ENCODE measurements at places on chromosomes 6 and 20.

- no peak for DNase-seq
Measured at GRCh38 chr6:8953310-8953709, 518.0 kb upstream of the SLC35B3 start.

DNA sequence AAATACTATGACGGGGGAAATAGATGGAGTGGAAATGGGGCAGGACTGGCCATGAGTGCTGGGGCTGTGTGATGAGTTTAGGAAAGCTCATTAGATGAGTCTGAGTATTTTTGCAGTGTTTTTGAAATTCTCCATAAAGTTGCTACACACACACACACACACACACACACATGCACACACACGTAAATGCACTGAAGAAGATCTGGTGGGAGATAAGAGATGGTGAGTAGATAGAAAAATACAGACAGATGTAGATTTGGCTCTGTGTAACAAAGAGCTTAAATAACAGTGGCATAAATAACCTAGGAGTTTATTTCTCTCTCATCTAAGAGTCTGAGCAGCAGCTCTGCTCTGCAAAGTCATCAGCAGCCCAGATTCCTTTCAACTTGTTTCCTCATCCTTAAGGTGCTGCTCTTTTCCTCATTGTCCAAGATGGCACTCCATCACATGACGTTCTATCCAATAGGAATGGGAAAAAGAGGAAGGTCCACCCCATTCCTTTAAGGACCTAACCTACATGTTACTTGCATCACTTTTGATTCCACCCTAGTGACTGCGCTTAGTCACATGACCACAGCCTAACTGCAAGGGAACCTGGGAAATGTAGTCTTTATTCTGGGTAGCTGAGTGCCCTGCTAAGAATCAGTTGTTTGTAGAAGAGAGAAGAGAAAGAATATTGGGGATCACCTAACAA lies 76.4 kb downstream of the EYA2 start:
- DNase-seq, result peak; percentile 40

DNA sequence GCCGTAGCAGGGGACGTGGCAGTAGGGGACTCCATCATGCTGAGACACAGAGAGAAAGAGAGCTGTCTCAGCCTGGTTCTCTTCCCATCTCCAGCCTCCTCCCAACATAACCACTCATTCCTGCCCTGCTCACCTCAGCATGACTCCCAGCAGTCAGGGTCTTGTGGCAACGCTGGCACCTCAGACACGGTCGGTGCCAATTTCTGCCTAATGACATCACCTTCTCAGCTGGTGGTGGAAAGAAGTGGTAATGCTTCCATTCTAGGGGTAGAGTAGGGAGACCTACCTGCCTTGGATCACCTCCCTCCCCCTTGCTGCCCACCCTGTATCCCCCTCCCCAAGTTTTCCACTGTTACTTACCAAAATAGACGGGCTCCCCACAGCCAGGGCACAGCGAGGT lies 2.5 kb downstream of the CRIP3 start:
- DNase-seq, result no peak

DNA sequence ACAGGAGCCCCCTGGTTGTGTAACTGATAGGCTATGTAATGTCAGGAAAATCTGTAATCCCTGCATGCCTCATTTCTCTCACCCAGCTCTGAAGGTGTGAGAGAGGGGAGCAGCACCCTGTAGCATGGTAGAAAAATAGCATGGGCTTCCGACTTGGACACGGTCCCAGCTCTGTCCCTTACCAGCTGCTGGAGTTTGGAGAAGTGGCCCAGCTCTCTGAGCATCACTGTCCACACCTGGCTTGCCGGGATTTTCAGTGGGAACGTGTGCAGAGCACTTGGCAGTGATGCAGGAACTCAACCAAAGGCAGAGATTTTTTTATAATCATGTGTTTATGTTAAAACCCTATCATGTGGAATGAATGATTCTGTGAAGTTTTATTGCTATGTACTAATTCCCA lies 34.6 kb downstream of the STK35 start:
- no peak for DNase-seq

DNA sequence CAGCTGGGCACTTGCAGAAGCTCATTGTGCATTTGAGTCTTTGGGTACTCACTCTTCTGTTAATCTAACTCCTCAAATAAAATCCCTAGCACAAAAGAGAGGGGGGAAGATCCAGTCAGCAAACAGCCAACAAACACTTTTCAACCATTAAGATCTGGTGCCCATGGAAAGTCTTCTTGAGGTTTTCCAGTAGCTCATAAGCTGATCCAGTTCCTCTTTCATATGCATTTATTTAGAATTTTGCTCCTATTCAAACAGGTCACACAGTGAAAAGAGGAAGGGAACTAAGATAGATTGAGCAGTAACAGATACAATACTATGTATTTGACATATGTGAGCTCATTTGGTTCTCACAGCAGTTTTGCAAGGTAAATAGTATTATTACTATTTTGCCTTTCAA lies 38.6 kb downstream of the HLA-DPB1 start:
- no peak for DNase-seq

DNA sequence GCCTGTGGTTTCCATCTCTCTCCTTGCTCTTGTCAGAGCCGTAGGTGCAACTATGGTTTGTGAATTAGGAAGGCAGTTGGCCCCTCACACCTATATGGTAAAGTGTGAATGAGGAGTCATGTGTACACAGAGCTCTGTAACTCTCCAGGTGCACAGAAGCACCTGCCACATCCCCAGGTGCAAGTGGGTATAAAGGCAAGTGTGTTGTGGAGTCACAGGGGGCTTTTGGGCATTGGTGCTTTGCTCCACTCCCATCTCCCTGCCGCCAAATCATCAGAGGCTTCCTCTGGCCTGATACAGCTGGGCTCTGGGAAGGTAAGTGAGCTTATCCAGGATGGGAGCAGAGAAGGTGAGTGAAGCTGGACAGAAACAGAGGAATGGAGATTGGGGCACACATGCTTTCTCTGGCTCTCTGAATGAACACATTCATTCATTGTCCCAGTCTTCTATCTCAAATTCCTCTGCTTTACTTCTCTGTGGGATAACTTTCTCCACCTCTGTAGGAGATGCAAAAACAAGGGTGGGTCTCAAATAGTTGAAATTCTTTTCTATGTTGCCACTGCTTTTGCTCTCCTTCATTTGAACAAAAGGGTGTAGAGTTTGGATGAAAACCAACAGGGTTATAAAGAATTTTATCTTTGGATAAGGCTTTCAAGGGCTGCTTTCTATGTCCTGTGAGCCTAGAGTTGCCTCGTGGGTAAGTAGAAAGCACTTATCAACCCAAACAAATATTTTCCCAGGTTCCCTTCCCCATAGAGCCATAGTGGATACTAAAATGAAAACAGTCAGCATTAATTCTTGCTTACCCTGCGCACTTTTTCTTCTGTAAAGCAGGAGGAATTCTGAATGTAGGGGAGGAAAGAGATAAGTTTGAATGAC lies 45.0 kb upstream of the RIPOR2 start:
- DNase-seq, result no peak

- DNase-seq, result no peak
Measured at GRCh38 chr6:136334465-136334846, 44.8 kb upstream of the BCLAF1 start.

- DNase-seq, result no peak
Measured at GRCh38 chr6:111680015-111680712, 74.5 kb upstream of the TRAF3IP2 start.

DNA sequence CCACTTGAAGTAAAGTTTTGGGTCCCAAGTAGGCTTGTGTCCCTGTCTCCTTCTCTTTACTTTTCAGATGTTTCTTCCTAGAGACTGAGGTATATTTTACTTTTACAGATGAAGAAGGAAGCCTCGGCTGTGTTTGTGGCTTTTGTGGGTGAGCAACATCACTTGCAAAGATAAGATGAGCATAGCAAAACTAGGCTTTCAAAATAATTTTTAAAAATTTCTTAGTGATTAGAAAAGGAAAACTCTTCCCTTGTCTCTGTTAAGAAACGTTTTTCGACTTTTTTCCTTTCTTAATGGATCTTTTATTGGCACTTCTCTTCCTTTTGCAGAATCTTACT lies 7.6 kb downstream of the PTPN1 start:
- no peak for DNase-seq

DNA sequence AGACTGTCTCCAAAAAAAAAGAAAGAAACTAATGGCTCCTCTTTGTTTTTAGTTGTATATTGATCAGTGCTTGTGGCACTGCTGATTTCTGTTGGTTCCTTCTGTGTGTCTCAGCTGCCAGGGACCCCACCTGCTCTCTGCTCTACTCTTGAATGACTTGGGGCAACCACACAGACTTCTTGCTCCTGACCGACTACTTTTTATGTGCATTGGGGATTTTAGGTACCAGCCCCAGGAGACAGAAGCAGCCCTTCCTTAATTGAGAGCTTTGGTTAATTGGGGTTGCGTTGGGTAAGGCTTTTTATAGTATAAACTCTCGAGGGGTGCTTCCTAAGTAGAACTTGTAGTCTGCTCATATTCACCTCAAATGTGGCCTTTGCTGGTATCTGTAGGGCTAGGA lies 6.9 kb downstream of the STK35 start:
- DNase-seq, result no peak

Data from AG09319 (cell line).